Ascending aorta (tissue), 2 donors: ENCODE measurements at places on chromosomes 7 and 10.

- no peak for DNase-seq
Observed at GRCh38 chr7:136923111-136923667, 54.7 kb downstream of the CHRM2 start.

- DNase-seq: no peak
Observed at GRCh38 chr7:132270517-132270916, 305.8 kb downstream of the PLXNA4 start.

GRCh38 chr7:13031468-13031867 is 344.0 kb downstream of the ARL4A start:
- DNase-seq: no peak

GRCh38 chr10:124138883-124139348 is 45.5 kb upstream of the CHST15 start:
- no peak for DNase-seq

DNA sequence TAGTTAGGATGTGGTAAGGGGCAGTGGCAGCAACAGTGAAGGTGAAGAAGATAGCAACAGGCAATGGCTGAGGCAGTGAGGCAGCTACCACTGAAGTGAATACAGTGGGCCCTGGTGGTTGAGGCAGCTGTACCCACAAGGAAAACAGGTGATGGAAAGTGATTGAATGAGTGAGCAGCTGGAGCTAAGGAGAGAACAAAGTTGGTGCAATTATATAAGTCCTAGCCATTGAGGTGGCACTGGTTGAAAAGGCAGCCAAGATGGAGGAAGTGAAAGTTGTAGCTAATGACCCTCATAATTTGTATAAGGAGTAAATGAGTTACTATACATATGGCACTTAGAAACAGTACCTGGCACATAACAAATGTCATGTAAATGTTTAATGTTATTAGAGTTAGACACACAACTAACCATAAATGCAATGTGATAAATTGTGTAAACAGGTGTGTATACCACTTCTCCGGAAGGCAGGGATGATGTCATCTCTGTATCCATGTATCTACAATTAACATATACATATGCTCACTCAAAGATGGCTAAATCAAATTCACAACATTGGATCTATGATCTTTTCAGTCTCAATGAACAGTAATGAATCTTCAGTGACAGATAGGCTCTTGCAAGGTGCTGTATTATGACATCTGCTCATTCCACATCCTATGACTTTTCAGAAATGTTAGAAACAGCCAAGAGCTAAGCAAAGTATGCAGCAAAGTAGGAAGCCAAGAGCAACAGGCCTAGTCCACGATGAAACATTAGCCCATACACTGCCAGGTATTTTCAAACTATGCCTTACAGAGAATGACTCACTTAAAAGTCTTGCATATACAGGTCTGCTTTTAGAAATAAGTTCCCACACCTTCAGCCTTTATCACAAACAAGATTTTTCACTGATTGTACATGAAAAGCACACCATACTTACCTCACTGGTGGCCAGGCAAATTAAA is 10.7 kb downstream of the XPNPEP1 start:
- DNase-seq: no peak

- no peak for DNase-seq
Observed at GRCh38 chr10:119166118-119166500, 595 bp upstream of the SFXN4 start.

- no peak for DNase-seq
Observed at GRCh38 chr7:21172800-21173199, 255.1 kb upstream of the SP4 start.

- DNase-seq: no peak
Observed at GRCh38 chr7:146654048-146654447, 537.4 kb downstream of the CNTNAP2 start.

- peak; percentile 65 for DNase-seq
Observed at GRCh38 chr7:137717811-137718271, 128.9 kb downstream of the DGKI start.

GRCh38 chr10:87658858-87659555 is 671 bp upstream of the PAPSS2 start:
- DNase-seq: no peak

- no peak for DNase-seq
Observed at GRCh38 chr7:521221-522070, 1.8 kb upstream of the PDGFA start.

- no peak for DNase-seq
Observed at GRCh38 chr7:10912077-10912476, 61.6 kb upstream of the PHF14 start.

DNA sequence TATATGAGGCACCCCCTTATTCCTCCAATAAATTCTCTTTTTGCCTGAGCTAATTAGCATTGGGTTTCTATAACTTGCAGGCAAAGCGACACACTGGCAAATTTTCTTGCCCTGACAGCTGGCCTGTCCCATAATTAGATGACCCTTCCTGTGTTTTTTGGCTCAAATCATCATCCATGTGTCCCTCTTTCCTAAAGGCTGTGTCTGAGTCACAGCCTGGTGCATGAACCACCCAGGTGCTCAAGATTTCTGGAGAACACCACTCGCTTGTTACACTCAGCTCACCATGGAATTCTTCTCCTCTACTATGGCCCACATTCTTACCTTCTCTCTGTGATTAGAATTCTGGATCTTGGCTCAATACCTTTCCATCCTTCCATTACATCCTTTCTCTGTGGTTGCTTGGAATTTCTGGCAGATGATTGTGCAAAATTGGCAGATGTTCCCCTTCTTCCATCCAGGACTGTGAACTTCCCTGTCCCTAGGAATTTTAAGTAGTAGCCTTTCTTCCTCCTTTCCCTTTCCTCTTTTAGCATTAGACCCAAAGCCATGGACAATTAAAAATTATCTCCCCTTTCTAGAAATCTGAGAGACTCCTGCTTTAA is 116.0 kb upstream of the ANKRD1 start:
- DNase-seq: no peak

- peak; percentile 73 for DNase-seq
Observed at GRCh38 chr10:74822521-74823089, 3.8 kb upstream of the KAT6B start.

DNA sequence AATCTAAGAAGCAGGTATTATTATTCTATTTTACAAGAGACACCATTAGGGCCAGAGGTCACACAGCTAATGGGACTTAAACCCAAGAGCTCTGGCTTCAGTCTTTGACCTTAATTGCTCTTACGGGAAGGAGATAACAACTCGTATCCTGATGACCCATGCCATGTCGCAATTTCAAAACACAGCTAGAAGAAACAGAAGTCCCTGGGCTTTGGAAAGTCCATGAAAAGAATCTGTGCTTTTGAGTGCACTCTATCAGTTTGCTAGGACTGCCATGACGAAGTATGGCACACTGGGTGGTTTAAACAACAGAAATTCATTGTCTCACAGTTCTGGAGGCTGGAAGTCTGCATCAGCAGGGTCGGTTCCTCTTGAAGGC is 247.8 kb upstream of the AOAH start:
- no peak for DNase-seq

DNA sequence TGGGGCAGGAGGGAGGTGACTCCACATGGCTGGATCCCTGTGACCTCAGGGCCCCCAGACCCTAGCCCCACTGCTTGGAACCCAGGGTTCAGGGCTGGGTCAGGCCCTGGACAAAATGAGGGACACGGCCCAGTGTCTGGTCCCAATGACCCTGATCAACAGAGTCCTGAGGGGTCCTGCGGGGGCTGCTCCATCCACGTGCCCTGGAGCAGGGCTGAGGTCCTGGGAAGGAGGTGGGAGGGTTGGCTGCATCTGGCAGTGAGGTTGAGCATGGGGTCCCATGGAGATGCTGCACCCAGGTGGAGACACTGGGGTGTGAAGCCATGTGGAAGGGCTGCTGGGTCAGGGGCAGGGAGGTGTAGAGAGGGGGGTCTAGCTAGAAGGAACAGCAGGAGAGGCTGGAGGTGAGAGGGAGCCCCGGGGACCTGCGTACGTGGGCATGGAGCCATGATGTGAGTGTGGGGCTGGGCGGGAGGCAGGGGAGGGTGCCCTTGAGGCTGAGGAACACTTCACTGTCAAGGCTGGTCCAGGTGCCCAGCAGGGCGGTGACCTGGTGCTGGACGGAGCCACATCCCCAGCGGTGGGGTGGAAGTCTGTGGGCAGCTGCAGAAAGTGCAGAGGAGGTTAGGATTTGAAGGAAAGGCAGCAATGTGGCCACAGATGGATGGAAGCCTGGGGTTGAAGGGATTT is 604 bp downstream of the SCART1 start:
- no peak for DNase-seq

GRCh38 chr10:11444531-11445228 is 166.8 kb downstream of the USP6NL start:
- no peak for DNase-seq

DNA sequence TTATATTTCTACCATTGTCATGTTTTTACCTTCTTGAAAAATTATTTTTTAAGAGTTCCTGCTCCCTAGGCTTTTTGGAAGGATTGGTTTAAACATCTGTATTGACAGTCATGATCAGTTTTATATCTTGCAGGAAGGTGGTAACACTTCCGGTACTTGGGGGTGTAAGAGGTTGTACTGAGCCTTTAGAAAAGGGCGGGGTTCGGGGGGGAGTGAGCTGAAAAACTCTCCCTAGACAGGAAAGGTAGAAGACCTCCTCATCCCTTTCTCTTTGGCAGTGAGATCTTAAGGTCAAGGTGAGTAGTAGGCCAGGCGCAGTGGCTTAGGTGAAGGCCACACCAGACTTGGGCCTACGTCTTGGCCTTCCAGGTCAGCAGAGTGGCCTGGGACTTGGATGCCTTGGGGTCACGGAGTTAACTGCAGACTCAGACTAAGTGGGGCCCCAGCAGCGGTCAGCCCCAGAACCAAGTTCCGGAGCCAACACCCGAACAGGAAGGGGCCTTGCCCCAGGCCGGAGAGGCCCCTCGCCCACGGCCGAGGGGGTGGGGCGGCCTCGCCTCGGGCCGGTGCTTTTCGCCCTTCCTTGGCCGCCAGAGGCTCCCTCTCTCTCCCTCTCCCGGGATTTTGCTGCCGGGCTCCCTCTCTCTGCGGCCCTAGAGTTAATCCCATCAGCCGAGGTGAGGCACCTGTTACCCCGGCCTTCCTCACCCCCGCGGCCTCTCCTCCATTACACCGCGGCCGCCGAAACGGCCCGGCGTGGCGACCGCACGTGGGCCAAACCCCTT is at the start of gene PPP1R9A:
Gene PPP1R9A (plus strand): TSS at position 569 of the 785 bp plus-strand sequence. CDS start 2,520 bp downstream, outside the sequence.
- DNase-seq: no peak
